Skin of body (tissue), 3 donors: ENCODE measurements at places on chromosomes 3 and 15. TPM values are rescaled to one million over a fixed set of nuclear protein-coding genes. Genes with fewer than 3 reads are reported as not detected.
A peak's percentile ranks its signal among the peaks of the same experiment; 100 is the strongest.

DNA sequence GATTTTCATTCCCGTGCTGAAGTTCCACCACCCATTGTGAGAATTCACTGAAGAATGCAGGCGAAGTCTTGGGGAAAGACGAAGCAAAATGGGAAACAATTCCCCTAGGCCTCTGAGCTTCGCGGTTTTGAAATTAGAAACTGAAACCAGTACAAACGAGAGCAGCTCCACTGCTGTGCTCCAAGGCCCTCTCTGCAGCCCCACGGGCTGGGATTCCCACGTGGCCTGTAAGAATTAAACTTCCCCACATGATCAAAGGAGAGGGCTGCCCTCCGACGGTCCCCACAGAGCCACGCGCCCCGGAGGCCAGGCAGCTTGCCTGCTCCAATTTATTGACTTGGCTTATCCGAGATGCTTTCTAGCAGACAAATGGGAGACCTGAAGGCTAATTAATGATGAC, 144.0 kb downstream of the GREM1 start:
- peak; percentile 34 for DNase-seq

DNA sequence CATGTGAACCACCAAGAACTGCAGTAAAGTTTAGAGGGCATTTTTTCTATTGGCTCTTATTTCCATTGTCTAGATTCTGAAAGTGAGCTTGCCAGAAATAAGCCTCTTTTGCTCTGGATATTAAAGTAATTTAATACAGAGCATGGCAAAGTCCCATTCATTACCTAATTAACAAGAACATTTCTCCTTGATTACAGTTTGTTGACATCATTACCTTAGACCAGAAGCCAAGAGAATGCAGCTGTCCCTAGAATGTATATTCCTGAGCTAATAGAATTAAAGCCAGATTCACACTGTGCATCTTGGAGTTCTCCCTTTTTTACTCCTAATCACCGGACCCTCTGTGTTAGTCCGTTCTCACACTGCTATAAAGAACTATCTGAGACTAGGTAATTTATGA, 46.4 kb upstream of the TM4SF4 start:
- DNase-seq, result no peak

DNA sequence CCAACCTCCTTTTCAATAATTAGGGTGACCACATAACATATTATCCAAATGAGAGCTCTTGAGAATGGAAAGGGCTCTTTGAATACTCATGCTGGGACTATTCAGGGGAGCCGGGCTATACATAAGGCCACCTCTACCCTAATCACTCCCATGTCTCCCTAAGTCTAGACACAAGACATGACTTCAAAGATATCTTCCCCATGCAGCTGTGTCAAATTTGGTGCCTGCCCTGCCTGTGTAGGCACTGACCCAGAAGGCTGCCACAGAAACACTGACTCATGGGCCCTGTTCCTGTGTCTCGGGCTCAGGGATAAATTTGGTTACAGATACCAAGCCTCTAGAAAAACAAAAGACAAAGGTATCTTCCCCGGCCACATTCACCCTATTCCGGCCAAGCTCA, 70.3 kb downstream of the MYLK start:
- DNase-seq, result no peak

DNA sequence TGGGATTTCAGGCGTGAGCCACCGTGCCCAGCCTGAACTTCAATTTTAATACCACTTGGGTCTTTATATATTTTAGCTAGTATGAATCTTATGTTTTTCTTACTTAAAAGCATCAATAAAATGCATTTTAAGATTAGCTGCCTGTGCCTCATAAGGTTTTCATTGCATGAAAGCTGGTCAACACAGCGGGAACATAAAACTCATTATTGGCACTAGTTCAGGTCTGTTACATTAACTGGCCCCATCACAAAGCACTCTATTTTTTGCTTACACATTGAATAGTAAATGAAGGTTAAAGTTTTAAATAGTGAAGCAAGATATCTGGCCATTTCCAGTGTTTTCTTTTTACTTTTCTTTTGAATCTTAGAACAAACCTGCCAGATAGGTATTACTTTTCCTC, 145.6 kb upstream of the LYSMD4 start:
- DNase-seq, result no peak

DNA sequence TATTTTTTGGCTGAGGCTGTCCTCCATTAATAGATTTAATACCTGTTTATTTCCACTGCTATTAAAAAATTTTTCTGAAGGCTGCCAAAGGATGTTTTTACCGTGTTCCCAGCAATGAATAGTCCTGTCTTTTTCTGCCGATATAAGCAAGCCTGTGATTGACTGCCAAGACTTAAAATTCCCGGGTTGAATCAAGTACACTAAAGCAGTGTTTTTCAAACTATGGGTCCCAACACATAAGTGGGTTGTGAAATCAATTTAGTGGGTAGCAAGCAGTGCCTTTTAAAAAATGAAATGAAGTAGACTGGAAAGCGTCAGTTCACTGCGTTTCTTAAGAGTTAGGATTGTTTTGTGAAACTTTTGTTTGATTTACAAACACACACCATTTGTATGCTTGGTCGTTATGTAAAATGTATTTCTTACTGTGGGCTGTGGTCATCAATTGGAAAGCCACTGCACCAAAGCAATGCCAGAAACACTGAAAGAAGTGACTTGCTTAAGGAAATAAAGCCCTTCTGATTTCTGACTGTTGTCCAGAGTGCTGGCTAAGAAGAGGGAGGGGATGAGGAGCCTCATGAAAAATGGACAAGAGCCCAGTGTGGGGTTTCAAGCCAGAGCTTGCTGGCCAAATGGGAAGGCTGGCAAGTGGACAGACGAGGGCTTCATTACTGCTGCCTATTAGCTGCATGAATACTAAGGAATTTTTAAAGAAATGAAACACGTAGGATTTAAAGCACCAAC, 206.0 kb downstream of the THRB start:
- DNase-seq, result peak; percentile 17

DNA sequence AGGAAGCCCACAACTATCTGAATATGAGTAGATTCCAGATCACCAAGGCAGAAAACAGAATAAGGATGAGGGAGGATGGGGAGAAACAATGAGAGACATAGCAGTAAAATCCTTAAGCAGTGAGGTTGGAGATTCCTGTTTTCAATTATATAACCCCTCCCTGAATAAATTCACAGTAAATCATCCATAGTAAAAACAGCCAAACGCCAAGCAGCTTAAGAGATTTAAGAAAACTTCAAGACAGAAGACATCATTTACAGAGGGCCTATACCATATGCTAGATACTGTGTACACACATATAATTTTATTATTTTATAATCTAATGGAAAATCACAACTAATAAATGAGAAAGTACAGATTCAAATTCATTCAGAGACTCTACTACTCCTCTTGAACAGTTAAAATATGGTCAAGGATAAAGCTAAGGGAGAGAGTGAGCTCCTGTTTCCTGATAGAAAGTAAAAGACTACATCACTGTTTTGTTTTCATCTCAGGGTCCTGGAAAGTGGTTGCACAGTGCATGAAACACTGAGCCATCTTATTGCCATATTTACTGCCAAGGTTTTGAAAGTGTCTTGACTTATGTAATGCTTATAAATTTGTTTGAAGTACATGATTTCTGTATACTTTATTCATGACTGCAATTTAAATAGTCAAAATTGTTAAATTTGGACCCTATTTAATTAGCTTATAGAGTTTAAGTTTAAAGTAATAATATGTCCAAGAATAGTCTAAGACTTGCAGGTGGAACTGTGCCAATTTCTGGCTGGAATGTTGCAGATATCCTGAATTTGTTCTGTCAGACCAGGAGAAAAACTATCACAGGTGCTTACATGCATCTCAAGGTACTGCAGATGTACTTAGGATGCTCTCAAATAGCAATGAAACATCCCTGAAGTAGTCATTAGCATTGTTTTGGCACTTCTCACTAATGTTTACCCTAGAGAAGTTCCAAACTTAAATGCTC, 141.4 kb downstream of the TBL1XR1 start:
- DNase-seq, result peak; percentile 71

- DNase-seq, result no peak
Measured at GRCh38 chr3:45491344-45491743, 103.0 kb downstream of the LARS2 start.

DNA sequence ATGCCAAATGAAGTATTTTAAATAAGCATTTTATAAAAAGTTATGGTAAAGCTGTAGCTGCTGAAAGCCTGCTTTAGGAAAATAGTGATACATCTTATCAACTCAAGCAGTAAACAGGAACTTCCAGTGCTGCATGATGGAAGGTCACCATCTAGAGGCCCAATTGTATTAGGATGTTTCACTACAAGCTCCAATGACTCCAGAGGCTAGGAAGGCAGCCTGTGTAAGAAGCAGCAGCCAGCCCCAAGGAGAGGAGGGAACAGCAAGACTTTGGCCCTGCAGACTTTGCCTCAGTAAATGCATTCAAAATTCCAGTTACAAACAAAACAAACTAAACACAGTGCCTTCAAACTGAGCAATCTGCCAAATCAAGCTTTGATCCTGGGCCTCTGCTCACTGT, 32.1 kb downstream of the ILDR1 start:
- no peak for DNase-seq

DNA sequence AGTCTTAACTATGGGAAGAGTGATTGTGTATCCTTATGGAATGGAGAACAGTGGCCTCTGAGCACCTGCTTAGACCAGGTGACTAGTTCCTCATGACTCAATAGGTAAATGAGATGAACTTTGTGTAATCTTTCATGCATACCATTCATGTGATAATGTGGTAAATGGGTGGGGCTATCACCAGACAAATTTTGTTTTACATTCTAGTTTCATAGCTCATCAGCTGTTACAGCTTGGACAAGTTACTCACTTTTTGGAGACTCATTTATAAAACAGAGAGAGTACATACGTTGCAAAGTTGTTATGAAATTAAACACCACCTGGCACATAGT, 103.7 kb upstream of the TGFBR2 start:
- no peak for DNase-seq

- DNase-seq, result no peak
Measured at GRCh38 chr15:35748105-35748504, 202.1 kb upstream of the DPH6 start.

The CACNA2D3 gene
- total RNA-seq, result 1.2 TPM

The LINGO1 gene
- total RNA-seq, result 4.6 TPM

The UCN2 gene
- 1.4 TPM for total RNA-seq

The OSTN gene
- 0.10 TPM for total RNA-seq

The MYLK gene
- 57.6 TPM for total RNA-seq

The A4GNT gene
- not detected for total RNA-seq

The C3orf49 gene
- total RNA-seq, result not detected

The GCSAM gene
- 1.2 TPM for total RNA-seq
